ENCODE measurements at places on chromosomes 11 and 22.

DNA sequence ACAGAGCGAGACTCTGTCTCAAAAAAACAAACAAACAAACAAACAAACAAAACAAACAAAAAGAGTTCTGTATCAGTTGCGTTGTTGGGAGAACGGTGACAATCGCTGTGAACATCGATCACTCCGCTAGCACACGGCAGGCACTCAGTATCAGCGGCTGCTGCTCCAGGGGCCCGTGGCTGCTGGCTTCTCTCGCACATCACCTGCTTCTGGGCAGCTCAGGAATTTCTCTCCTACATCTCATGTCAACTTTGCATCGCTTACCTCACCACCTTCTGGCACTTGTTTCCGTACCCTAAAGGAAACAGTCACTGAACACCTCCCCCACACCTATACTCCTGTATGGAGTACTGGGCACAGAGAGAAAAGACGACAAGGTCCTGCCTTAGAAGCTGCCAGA, 70.3 kb upstream of the WNT7B start:
- no peak for DNase-seq

- no peak for DNase-seq
These were observed 889.7 kb upstream of the API5 start for GRCh38 chr11:42422090-42422489.

DNA sequence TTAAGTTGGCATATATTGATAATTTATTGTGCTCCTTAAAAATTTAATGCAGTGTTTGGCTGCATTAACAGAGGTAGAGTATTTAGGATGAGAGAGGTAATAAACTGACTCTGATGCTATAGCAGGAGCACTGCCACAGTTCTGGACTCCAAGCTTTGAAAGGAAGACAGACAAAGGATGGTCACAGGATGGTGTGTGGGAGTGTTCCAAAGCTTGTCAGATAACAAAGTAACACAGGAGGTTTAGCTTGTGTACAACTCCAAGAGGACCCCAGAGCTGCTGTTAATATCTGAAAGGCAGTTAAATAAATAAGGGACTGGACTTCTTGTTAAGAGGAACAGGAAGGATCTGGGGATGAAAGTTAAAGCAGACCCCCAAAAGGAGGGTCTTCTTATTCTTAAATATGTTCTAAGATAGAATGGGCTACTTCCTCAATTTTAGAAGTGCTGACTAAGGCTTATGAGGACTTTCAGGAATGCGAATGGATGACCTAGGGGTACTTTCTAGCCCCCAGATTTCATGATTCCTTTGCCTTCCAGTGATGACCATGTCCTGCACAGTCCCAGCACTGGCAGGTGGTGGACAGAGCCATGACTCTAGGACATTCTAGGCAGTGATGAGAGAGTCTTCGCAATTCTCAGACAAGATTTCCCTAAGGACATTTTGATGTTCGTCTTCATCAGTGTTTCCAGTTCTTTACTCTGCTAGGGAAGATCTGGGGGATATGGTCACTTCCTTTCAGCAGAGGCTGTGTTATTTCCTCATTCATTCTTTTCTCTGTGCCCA, 149.1 kb upstream of the RASSF10 start:
- no peak for DNase-seq

GRCh38 chr11:7896009-7896785, 34.9 kb downstream of the OR10A6 start:
- DNase-seq = no peak

DNA sequence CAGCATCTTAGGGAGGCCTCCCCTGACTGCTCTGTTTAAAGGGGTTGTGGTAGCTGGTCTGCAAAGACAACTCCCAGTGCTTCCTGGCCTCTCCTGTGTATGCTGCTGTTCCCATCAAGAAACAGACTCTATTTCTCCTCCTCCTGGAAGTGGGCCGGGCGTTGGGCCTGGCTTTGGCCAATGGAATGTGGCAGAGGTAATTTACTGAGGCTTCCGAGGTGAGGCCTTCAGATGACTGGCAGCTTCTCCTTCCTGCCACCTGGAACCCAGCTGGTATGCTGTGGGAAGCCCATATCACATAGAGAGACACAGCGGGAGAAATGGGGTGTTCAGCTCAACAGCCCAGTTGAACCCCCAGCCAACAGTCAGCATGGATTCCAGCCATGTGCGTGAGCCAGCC, 25.1 kb upstream of the EIF3D start:
- no peak for DNase-seq

GRCh38 chr11:26767060-26767459, 45.2 kb upstream of the SLC5A12 start:
- no peak for DNase-seq

DNA sequence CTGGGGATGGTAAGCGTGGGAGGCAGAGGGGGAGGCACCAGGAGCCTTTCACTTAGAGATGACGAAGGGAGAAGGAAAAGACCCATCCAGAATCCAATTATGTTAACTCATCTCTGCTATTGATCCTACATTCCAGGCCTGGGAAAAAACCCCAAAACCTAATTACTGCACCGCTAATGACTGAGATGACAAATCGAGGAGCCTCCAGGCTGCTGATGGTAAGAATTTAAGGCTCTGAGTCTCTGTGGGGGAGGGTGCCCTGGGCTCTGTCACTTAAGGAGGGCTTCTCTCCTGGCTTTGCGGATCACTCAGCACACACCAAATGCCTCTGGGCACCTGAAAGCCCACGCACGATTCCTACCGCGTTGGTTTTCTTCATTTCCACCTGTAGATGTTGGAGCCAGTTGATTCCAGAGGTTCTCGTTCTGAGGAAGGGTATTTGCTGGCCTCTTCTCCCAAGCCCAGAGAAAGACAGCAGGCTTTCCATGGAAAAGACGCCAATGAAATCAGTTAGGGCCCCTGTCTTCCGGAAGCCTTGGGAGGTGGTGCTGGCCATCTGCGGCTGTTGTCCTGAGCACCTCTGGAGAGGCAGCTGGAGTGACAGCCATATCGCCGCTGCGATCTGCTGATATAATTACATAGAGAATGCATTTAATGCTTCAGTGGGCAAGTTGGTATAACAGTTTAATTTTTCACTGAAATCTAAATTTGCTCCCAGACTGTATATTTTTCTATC, 751.2 kb downstream of the BRD1 start:
- DNase-seq = no peak

- no peak for DNase-seq
These were observed 57.9 kb downstream of the NOX4 start for GRCh38 chr11:89433278-89433677.

DNA sequence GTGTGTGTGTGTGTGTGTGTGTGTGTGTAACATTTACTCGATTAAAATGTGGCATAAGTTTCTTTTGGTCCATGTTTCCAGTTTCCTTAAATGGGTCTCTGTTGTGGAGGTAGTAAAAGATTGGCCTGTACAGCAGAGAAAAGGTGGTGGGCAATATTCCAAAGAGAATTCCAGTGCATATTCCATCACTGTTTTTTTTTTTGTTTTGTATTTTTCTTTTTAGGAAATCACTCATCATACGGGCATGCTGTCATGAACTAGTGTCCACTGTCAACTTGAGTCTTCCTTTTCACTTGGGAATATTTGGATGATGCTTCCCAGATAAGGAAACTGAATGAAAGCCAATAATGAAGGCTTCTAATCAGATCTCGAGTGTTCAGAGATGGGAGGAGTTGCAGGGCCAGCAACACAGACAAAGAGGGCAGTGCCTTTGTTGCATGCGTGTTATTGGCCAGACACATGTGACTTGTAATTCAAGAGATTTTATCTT, 95.2 kb upstream of the PDGFD start:
- no peak for DNase-seq

DNA sequence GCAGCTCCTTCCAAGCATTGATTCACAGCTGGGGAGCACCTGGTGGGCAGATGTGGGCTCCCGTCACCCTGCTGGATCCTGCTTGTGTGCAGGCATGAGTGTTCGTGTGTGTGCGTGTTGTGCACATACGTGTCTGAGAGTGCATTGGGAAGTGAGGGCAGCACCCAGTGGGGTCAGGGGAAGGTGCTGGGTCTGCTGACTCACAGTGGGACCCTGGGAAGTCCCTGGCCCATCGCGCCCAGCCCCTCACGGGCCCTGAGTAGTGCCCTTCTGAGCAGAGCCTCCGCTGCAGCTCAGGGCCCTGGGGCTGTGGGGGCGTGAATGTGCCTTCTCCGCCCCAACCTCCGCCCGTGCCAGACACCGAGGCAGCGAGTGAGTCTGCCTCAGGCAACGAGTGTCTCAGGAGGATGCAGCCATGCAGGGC, 36.8 kb downstream of the WNT11 start:
- no peak for DNase-seq

DNA sequence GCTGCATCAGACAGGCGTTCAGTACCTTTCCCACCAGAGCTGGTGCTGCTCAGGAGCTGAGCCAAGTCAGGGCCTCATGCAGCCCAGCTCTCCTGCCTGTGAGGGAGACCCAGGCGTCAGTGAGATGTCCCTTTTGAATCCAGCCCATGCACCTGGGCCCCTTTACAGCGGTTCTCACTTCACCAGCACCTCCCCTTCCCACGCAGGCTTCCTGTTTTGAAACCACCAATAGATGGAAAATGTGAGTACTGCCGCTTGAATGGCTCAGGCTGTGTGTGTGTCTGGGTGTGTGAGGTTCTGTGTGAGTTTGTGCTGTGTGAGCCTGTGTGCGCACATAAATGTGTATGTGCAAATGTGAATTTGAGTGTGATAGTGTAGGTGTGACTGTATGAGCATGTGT, 88.4 kb downstream of the UBASH3B start:
- DNase-seq = peak; percentile 52

GRCh38 chr11:26964339-26964738, 29.6 kb upstream of the FIBIN start:
- no peak for DNase-seq

DNA sequence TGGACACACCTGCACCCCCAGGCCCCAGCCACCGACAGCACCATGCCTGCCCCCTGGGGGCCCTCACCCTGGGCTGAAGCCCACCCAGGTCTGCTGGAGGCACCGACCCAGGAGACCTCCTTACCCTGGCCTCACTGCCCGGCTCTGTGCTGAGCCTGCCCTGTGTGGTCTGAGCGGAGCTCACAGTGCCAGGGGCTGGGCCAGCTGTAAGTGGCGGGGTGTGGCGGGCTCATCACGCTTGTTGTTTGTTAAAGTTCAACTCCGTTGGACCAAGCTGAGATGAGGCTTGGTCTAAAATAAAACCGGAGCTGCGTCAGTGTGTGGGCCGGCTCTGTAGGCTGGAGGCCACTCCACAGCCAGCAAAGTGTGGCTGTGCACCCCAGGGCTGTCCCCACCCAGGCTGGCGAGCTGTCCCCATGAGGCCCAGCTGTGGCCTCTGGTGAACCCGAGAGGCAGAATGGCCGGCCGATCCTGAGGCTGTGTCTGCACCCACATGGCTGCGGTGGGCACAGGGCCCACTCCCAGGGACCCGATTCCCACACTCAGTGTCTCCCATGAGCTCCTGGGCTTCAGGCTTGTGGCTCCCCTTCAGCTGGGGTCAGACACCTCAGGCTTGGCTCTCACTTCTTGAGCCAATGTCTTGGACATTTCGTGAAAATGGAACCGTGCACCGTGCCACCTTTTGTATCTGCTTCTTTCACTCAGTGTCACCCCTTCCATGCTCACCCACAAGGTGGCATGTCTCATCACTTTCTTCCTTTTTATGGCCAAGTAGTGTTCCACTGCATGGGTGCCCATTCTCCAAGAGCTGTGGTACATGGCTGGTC, 137.9 kb downstream of the CTTN start:
- no peak for DNase-seq

- DNase-seq = no peak
These were observed 1.0 kb upstream of the ZNF143 start for GRCh38 chr11:9459667-9460321.

DNA sequence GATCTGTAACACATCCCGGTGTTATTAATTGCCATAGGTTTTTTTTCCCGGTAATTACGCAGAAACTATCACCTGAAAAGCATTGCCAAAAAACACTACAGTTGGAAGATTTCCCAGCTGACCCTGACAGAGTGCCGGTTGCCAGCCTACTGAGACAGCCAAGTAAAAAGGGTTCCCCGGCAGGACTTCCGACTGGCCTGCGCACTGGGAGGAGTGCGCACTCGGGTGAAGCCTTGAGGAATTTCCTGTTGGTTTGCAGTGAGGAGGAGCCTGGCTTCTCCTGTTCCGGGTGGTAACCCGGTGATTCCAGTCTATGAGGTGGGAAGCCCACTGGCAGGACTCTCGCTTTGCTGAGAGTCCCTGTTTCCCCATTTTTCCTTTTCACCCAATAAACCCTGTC, 52.1 kb downstream of the CNTF start:
- no peak for DNase-seq

GRCh38 chr11:78465169-78465942, 47.7 kb upstream of the GAB2 start:
- no peak for DNase-seq

DNA sequence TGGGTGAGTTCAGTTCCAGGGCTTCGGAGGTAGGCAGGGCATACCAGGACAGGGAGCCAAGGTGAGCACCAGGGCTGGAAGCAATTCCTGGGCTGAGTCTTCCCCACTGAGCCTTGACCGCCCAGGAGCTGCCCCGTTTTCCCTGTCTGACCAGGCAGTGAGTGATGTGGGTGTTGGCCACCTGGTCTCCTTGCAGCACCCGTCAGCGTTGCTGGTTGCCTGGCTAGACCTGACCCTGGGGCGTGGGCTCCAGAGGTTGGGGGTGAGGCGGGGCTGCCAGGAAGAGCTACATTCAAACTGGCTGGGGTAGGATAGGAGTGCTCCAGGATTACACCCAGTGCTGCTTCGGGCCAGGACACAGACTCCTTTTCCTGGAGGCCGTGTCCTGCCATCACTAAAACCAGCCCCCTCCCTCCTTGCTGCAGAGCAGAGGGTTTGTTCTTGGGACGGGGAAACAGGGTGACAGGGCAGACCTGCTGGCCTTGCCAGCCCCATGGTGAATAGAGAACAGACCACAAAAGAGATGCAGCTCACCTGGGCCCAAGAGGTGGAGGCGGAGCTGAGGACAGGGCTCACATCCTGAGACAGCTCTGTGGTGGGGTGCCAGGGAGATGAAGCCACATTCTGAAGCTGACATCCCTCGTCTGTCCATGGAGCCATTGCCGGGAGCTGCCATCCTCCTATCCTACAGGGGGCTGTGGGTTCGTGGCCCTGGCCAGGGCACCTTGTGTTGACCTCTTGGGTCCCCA, 14.2 kb downstream of the INCENP start:
- no peak for DNase-seq

GRCh38 chr11:13942971-13943381, 19.5 kb upstream of the SPON1 start:
- DNase-seq = no peak

GRCh38 chr11:1784761-1785650, 21.3 kb upstream of the CTSD start:
- DNase-seq = no peak

- DNase-seq = no peak
These were observed 74.8 kb downstream of the NAT10 start for GRCh38 chr11:34180040-34180813.

GRCh38 chr11:44398266-44399030, 88.5 kb upstream of the ALX4 start:
- DNase-seq = no peak
